ENCODE measurements at places on chromosomes 2 and 18.

GRCh38 chr18:43501099-43501498 lies 223.8 kb upstream of the SYT4 start:
- DNase-seq = no peak

- DNase-seq = no peak
These were observed 31.3 kb upstream of the AFTPH start for GRCh38 chr2:64492821-64493220.

GRCh38 chr2:28606986-28607441 lies 111.2 kb downstream of the PLB1 start:
- no peak for DNase-seq

GRCh38 chr2:148725564-148725963 lies 81.0 kb downstream of the EPC2 start:
- no peak for DNase-seq

DNA sequence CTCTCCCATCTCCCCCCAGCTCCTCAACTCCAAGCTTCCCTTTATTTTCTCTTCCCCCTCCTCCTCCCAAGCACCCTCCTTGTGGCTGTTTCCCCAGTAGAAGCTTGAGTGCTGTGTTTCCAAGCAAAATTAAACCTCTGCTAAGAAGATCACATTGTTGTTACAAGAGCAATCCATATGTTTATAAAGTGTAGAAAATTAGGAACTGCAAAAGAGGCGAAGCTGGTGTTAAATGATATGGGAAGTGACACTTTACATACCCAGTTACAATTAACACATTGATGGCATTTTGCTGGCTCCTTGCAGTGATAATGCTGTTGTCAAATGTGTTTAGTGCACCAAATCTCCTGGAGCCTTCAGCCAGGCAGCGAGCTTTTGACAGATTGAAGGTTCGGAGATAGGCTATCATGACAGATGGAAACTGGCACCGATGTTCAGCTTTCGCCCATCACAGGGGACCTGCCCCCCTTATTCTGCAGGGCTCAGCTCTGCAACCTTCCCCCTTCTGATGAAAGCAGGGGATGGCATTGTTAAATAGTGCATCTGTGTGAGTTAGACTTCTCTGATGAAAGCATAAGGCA lies 259.8 kb upstream of the ATP5MC3 start:
- DNase-seq = no peak

DNA sequence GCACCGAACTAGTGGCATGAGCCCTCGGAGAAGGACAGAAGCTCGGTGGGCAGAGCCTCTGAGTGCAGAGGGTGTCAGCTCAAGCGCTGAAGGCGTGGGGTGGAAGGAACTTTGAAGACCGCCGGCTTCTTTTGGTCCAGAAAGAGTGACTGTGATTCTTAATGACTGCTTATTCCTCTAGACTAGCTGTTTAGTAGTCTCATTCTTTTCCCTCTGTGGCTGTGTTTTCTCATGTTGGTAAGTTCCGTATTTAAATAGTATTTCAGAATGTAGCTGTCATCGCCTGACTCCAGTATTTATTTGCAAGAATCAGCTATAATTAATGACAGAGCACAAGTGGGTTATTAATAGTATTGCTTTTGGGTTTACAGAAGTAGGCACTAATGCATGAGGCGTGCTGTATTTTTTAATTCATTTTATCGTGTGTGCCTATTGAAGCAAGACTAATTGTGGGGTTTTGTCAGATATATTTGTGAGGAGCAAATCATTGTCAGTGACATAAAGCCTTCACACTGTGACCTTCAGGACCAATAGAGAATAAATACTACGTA lies 80.8 kb upstream of the NFATC1 start:
- DNase-seq = no peak

DNA sequence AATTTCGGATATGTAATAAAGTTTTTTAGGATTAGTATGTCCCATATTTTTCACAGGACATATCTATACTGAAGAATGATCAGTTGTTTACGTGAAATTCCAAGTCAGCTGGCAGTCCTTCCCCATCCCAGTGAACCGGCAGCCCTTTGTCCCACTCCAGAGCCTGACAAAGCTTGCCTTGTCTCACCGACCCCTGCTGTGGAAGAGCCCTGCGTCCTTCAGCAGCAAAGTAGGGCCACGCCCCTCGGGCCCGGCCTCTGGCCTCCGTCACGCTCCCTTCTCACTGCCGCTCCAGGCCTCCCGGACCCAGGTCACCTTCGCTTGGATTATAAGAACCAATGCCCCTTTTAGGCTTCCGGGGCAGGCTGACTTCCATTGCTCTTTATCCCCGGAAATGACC lies 89.8 kb upstream of the TGIF1 start:
- peak; percentile 67 for DNase-seq

- DNase-seq = no peak
These were observed 22.4 kb downstream of the RAB1A start for GRCh38 chr2:65107530-65107929.

- DNase-seq = no peak
These were observed 319.8 kb upstream of the FIGN start for GRCh38 chr2:164055623-164056022.

DNA sequence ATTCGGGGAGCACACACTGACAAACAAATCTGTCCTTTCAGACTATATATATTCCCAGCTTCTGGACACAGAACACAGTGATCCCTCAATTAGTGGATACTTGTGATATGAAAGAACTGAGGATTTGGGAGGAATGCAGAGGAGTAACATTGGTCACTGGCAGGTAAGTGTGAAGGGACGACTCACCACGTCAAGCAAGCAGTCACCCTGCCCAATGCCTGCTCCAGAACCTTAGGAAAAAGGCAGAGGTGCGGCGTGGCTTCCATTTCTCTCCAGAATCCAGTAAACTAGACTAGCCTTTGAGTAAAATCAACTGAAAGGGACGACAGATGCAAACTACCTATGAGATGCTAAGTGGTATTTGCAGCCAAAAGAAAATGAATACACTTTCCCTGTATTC lies 1.1 kb downstream of the CCDC93 start:
- DNase-seq = no peak

GRCh38 chr2:133755480-133756300 lies 187.4 kb upstream of the NCKAP5 start:
- no peak for DNase-seq

GRCh38 chr18:67232406-67232805 lies 284.1 kb downstream of the DSEL start:
- DNase-seq = no peak

DNA sequence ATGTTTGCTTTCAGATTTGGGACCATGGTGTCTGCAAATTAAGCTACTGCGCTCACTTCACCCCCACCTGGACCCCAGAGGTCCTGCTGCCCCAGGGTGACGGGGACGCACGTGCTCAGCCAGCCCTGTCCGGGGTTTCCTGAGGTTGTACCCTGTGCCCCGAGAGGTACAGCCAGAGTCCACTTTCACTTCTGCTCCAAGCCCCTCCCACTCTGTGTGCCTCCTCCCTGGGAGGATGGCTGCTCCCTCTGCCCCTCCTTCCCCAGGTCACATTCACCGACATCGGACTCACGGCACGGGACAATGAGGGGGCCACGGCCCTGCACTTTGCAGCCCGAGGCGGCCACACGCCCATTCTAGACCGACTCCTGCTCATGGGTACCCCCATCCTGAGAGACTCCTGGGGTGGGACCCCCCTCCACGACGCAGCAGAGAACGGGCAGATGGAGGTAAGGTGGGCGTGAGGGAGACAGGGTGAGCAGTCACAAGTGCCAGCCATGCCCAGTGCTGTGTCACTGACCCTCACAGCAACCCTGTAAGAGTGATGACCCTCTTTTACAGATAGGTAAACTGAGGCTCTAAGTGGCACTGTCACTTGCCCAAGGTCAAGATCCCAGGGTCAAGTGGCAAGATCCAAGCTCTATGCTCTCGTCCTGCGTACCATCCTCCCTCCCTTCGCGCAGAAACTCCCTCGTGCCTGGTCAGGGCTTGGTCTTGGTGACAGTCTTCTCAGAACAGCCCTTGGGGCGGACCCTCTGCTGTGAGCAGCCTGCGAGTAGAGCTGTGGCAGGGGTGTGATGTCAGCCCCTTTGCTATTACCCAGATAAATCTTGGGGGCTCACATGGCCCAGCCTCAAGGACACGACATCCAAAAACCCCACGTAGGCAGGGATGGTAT lies 7.6 kb downstream of the ESPNL start:
- no peak for DNase-seq

DNA sequence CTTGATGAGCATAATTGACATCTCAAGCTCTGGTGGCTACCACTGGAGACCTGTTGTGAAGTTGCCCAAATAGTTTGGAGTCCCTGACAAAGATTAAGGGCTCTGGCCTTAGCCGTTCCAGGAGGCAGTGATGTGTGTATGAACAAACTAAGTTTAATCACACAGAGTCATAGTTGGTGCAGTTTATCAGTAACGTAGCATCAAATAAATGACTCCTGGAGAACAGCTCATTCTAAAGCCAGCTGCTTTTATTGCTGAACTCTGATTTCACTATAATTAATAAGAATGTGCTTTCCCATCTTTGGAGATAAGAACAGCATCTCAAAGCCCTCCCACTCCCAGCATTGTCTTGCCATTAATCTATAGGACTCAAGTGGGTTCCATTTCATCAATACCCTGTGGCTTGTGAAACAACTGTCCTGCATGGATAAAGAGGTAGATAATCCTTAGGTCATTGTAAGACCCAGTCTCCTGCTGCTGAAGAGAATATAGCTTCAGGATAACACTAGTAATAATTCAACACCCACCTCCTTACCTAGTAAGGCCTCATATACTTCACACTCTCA lies 211.4 kb upstream of the THUMPD2 start:
- no peak for DNase-seq

DNA sequence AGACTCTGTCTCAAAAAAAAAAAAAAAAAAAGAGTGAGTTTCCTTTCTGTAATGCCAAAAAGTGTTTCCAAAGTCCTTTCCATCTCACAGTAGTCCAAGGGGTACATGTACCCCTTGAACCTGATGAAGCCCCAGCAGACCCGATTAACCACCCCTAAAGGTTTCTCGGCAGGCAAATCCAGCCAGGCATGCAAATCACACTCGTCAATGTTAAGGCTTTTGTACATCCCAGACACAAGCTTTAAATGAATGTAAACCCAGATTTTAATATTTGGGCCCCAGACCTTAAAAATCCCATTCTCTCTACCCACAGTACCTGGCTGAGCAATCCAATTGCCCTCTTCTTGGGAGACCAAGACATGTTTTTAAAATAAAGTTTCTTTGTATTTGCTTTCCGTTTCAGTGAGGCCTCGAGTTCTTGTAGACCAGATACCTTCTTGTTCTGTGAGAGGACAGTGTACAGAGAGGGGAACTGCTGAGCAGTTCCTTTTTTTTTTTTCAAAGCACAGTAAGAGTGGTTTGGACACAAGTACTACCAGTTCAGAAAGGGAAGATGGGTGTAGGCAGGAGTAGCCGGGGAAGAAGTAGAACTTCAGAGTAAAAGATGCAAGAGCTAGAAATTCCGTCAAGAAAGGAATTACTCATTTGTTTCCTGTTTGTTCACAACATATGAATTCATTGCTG lies at the start of gene NLRC4:
Gene NLRC4 (minus strand): TSS at position 465 of the 684 bp plus-strand sequence. CDS start 8,111 bp downstream, outside the sequence.
- DNase-seq = no peak

GRCh38 chr2:17058772-17059402 lies 393.3 kb upstream of the CYRIA start:
- DNase-seq = no peak

DNA sequence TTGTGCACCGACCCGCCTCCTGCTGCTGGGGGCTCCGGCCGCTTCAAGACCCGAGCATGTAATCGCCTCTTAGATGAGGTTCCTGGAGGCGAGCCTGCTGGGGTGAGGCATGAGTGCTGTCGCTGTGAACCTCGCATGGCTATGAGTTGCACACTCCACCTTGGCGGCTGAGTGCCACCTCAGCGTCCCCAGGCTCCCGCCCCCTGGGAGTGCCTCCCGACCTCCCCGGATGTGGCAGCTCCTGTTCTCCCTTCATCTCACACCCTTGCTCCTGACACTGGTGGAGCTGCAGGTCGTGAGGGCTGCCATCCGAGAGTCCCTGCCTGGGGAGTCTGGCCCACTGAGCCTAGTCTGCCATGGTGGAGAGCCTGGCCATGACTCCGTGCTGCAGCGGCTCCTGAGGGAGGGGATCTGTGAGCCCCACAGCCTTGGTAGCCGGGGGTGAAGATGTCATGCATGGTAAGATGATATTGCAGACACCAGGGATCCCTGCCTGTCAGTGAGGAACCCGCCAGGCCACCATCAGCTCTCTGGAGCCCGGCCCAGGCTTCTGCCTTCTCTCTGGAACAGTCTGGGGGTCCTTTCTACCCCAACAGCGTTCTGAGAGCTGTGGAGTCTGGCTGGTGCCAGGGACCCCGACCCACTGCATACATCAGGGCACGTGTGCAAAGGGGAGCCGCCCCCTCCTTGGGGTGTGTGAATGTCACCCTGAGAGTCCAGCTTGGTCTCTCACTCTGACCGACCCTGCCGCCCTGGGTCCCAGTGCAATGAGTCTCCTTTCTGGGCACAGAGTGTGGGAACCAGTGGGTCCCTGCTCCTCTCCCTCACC lies 61.6 kb upstream of the HS6ST1 start:
- no peak for DNase-seq

GRCh38 chr2:174035981-174036742 lies 71.0 kb upstream of the SP3 start:
- DNase-seq = no peak

GRCh38 chr2:165295643-165296042 lies 56.4 kb downstream of the SCN2A start:
- no peak for DNase-seq

DNA sequence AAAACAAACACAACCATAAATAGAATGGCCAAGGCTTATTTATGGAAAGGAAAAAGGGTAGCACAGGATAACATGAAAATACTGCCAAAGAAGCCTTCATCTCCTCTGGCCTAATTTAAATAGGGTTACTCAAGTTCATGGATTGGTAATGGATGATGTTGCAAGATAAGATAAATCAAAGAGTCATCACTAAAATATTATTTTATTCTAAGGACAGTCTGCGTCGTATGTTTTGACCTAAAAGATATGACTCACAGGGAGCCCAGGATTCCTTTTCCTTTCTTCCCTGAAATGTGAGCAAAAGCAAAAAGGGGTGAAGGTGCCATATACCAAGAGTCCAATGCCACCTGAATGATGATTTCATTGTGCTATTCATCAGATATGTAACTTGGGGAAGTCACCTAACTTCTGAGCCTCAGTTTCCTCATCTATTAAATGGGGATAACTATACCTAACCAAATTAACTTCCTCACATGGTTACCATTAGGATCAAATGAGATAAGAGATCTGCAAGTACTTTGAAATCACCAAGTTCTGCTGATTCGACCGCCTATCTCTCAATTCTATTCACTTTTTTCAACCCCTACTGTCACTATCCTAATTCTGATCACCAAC lies 137.7 kb downstream of the THADA start:
- DNase-seq = no peak

All from midbrain (tissue), 1 donor.